Lung microvascular endothelial cell (primary cell): ENCODE measurements at places on chromosomes 4 and X.

DNA sequence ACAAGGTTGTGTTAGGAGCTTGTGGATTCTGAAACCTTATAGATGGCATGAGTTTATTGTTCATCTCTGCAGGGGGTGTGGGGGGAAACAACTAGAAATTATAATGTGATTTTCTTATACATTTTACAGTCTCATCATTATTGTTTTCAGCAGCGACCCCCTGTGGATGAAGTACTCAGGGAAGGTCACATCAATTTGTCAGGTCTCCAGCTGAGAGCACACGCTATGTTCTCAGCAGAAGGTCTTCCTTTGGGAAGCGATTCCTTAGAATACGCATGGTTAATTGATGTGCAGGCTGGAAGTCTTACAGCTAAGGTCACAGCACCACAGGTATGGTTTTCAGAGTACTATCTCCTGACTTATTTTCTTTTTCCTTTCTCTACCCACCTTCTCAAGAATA is 72.2 kb downstream of the BLTP1 start:
- DNase-seq, result peak; percentile 38

GRCh38 chrX:108323751-108324150 is 114.5 kb downstream of the COL4A6 start:
- no peak for DNase-seq

- DNase-seq, result peak; percentile 47
Measured at GRCh38 chr4:118740869-118741268, 55.7 kb downstream of the METTL14 start.

DNA sequence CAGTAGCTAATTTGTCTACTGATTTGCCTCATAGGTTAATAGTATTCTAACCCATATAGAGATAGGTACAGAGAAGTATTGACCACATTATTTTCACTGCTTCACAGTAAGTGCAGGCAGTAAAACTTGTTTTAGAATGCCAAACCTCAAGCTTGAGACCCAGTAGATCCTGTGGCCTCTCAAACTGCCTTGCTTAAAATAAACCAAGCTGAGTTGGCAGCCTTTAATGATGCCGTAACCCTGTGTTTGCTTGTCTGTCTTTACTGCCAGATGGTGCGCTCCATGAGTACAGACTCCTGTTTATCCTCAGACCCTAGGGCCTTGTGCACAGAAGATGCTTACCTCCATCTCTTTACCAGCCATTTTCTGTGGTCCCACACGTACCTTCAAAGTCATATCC is 50.8 kb downstream of the ANXA3 start:
- DNase-seq, result no peak

GRCh38 chr4:20889901-20890300 is 189.6 kb downstream of the PACRGL start:
- DNase-seq, result no peak

- DNase-seq, result no peak
Measured at GRCh38 chr4:70714079-70714887, 7.5 kb upstream of the RUFY3 start.

- peak; percentile 28 for DNase-seq
Measured at GRCh38 chr4:111630705-111631104, 514.5 kb upstream of the FAM241A start.

GRCh38 chr4:182918791-182919302 is 1.7 kb upstream of the DCTD start:
- DNase-seq, result no peak

DNA sequence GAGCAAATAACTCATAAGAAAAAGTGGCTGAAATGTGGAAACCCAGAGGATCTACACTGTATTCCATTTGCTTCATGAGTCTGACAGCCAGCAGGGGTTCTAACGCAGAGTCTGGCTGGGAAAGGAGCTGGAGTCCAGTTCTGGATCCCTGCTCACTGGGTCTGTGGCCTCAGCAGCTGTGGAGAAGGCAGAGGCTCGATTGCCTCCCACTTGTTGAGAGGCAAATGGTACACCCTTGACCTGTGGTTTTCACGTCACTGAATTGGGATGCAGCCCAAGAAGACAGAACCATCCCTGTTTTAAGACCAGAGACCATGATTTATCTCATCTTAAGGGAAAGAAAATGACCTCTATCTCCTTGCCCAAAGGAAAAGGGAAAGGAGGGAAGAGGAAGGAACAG is 147.0 kb upstream of the NOCT start:
- DNase-seq, result no peak

DNA sequence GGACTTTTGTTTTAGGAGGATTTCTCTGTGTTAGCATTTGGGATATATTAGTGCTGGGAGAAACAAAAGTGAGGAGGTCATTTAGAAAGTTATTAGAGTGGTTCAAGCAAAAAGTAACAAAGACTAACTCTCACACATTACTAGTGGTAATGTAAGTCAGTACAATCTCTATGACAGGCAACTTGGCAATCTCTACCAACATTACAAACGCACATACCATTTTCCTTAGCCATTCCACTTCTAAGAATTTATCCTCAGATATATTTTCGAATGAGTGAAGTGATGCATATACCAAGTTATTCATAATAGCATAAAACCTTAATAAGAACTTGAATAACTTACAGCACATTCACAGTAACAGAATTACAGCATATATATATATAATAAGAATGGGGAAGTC is 146.2 kb downstream of the PRSS12 start:
- no peak for DNase-seq

- DNase-seq, result no peak
Measured at GRCh38 chr4:114807357-114807756, 208.8 kb downstream of the UGT8 start.

- peak; percentile 43 for DNase-seq
Measured at GRCh38 chrX:106959901-106960300, 39.7 kb downstream of the CLDN2 start.

DNA sequence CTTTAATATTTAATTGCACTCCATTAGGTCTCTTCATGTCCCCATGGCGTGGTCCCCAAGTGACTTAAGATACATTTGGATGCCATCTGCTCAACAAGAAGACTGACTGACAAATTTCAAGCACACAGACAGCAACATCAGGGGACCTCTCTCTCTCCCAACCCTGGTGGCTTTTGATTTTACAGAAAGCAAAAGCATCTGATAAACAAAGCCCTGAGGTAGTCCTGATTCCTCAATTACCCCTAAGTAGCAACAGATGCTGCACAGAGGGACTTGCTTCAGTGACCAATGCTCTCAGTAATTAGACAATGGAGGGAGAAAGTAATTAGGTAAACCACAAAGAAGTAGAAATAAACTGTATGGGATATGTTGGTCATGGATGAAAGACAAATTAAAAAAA is 426.4 kb downstream of the INPP4B start:
- no peak for DNase-seq

GRCh38 chr4:110798687-110799086 is 175.8 kb upstream of the PITX2 start:
- no peak for DNase-seq

DNA sequence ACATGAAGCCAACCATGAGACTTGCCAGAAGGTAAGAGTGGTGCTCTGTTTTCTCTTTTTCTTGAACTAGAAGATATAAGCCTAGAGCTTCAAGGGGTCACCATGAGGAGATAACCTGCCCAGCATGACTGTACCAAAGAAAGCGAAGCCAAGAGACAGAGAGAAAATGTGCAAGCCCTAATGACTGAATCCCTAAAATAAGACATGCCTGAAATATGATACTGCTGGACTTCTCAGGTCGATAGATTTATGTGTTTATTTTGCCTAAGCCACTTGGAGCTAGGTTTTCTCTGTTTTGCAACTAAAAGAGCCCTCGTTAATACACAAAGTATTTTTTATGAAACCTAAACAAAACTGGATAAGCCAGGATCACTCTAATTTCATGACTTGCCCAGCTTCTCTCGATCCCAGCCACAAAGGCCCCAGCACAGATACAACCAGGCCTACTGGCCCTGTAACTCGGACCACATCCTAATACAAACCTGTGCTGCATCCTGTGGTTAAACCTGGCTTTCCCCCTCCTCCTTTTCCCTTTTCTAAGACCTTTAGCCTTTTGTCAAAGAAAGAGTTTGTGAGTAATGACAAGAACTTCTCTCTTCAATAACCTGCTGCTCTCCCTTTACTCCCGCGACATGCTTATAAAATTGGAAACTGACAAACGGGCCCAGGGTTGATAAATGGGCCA is 185.8 kb downstream of the APBB2 start:
- no peak for DNase-seq

DNA sequence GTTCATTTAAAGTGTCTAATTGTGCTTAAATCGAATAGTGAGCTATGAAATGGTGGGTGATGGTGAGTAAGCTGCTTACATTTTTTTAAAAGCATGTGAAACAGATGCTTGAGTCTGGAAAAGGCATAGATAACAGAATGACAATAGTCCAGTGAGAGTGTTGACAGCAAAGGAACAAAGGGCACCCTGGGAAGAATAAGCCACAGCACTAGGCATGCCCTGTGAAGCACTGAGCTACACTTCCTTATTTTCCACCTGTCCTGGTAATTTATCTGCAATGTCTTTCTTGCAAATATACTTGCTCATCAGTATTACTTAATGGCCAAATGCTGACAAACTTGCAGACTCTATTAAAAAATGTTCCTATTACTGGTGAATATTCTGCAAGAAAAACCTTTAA is 168.7 kb downstream of the PRDM5 start:
- peak; percentile 21 for DNase-seq

- no peak for DNase-seq
Measured at GRCh38 chr4:27022963-27023362, 162.3 kb downstream of the STIM2 start.
